ENCODE measurements at places on chromosomes 3 and 15.

DNA sequence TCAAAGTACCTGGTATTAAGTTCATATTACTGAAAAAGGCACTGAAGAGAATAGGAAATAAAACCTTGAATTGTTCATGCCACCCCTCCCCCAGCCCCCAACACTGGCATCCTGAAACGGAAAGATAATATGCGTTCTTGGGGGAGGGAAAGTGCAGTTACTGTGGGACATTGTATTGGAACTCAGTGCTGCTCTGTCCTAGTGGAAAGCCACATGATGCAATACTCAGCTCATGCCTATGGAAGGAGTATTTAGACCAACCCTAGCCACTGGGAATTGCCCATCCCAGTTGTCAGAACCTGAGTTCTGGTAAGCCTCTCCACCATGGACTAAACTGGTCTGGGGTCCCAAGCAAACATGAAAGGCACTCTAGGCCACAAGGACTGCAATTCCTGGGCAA lies 680.8 kb upstream of the BCHE start:
- no peak for DNase-seq

DNA sequence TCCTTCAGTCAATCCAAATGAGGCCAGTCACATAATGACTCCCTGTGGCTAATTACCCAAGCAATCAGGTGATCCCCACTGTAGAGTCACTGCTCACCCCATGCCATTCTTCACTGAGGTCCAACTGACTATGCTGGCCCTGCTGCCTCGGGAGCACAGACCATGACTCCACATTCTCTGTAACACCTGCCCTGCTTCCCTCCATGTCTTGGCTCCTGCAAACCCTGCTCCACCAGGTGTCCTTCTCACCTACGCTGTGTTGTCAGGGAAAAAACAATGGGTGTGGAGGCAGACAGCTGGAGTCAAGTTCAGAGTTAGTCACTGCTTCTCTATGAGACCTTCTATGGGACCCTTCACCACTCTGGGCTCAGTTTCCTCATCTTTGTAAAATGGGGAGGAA lies 6.1 kb upstream of the SFMBT1 start:
- DNase-seq = no peak

DNA sequence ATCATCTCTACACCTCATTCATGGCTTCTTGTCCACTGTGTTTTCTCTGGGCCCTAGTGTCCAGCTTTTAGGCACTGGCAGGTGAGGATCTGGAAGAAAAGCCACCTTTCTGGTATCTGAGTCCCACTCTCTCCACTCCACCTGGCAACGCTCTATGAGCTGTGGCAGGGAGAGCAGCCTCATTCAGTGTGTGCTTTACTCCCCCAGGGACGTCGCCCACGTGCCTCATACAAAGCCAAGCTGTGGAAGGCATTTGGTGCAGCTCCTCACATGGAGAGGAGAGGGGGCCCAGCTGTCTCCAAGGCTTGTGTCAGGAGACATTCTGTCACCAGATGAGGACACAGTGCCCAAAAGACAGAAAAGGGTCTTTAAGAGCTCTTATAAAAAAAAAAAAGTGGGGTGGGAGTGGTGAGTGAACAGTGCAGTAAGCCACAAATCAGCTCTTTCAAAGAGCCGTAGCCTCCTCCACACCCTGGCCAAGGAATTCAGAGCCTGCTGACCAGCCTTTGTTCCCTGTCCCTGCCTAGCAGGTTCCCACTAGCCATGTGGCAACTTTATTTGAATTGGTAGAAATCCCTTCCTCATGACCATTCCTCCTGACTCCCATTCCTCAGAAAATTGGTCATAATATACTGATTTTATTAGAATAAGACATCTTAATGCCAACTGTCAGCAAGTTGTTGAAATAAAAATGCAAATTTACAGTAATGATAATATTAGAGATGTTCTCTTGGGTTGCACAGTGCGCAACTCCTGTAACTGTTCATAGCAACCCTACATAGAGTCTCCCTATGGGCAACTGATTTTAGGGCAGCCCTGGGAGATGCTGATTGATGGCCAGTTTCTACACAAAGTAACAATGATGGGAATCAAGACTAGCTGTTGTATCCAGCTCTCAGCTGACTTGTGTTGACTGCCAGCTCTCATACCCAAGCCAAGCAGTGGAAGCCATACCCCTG lies 29.5 kb downstream of the GALNT15 start:
- no peak for DNase-seq

DNA sequence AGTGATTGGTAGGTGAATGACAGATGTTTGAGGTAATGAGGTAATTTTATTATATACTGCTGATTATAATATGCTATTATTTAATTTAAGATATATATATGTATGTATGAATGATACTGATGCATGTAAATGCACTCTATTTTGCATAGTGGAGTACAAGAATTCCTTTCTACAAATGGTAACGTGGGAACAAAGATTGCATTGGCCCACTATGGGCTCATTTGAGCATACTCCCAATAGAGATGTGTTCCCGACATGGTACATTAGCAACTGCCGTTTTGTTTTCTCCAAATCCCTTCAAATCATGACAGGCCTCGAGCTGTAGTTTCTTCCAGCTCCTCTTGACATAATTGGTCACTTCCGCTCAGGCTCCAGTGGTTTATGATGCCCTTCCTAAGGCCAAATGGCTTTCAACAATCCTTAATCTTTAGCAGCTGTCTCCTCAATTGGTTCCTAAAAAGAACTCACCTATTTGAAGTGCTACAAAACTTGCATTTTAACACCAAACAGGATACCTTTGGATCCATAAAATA lies 266.1 kb downstream of the ADAMTSL3 start:
- no peak for DNase-seq

DNA sequence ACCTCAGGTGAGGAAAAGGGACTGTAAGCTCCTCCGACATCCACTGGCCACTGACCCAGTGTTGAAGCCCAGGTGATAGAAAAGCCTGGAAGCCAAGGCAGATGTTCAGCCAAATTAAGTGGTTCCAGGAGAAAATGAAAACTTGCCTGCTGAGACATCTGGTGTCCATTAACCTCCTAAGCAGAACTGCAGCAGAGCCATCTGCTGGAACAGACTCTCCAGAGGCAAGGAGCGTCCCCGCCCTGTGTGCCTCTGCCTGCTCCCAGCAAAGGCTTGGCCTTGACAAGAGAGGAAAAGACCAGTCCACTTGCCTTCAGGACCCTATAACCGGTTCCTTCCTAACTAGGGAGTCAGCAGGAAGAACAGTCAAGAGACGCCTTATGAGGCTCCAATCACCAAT lies 48.2 kb downstream of the SRGAP3 start:
- no peak for DNase-seq

DNA sequence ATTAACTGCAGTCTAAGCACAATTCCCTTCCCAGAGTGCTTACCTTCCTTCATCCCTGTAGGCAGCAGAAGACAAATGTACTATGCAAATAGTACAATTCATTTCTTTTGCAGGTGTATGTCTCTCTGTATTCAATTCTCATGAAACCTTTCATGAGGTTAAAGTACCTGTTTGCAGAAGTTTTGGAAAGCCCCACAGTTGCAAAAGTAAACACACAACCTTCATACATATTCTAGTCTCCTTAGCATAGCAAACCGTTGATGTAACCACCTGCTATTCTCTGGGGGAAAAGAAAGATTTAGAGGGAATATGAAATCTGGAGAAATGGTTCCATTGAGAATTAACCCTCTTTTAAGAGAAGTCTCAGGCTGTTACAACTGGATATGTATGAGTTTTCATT lies 200.3 kb upstream of the SUCLG2 start:
- no peak for DNase-seq

GRCh38 chr3:79973482-79973881 lies 205.7 kb upstream of the ROBO1 start:
- no peak for DNase-seq

DNA sequence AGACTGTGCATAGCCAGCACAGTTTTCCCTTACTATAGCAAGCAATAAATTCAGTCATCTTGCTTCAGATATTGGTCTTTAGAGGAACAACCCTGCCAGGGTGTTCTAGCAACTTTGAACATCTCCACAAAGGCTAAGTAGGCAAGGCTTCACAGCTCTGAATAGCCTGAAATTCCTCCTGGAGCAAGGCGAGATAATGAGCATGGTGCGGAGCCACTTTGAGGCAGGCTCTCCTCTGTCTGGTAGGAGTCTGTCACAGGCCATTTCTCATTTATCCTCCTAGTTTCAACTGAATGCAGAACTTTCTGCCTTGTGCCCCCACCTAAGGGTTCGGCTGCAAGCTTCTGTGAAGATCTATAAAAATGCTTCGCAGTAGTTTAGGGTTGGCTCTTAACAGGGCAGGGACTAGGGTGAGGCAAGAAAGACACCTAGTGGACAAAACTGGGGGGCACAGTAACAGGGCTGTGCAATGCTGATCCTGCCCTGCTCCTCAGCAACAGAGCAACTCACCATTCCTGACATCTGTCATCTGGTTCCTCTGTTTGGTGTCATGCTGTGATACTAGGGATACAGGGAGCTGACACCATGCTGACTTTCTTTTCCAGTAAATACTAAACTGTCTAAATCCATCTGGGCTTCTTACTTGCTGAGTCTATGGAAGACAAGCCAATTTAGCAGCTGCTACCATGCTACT lies 16.6 kb upstream of the EHHADH start:
- peak; percentile 55 for DNase-seq

DNA sequence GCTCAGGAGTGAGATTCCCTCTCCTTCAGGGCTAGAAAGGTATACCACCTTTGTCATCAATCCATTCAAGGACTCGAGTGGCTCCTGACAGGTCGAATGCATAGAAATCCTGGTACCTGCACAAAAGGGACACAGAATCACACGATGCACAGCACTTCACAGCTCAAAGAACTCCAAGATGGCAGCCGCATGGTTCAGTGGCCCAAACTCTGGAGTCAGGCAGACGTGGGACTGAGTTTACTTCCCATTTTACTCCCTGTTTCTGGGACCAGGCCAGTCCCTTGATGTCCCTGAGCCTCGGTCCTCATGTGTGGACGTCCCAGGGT lies 536 bp downstream of the WDR73 start:
- DNase-seq = no peak

GRCh38 chr15:90955624-90956273 lies 1.1 kb downstream of the RCCD1 start:
- DNase-seq = peak; percentile 41

DNA sequence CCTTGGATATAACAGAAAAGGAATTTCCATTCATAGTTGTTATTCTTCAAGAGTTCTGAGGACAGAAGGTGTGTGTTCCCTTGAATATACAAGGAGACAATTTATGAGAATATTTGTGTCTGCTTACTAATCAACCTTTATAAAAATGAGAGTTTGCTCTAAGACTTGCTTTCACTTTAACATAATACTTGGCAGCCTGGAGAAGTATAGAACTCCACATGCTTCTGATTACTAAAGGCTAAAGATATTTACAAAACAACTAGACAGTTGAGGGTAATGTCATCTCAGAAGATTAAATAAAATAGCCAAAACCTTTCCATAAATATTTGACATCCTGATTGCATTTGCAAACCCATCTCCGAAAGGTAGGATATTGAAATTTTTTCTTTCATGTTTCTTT lies 727.1 kb upstream of the NAALADL2 start:
- no peak for DNase-seq

DNA sequence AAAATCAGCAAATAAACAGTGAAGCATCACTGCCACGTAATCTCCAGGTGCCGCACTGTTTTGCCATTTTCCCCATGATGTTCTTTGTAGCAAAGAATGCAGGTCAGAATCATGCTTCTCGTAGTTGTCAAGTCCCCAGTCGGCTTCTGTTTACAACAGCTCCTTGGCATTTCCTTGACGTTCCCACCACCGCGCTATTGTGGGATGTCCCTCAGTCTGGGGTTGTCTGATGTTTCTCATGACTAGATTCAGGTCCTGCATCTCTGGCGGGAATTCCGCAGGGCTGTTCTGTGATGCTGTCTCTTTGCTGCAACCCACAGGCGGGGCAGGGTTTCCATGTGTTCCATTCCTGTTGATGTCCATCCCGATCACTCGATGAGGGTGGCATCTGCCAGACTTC lies 117.9 kb upstream of the SMAD3 start:
- DNase-seq = no peak

- no peak for DNase-seq
Measured at GRCh38 chr15:58547628-58548307, 116.0 kb downstream of the LIPC start.

GRCh38 chr15:50911621-50912020 lies 3.1 kb downstream of the AP4E1 start:
- DNase-seq = no peak

- peak; percentile 45 for DNase-seq
Measured at GRCh38 chr3:126961191-126961790, 21.6 kb upstream of the PLXNA1 start.

GRCh38 chr3:10099041-10099440 lies 9.0 kb downstream of the FANCD2OS start:
- DNase-seq = no peak

- no peak for DNase-seq
Measured at GRCh38 chr15:60054472-60054871, 50.4 kb downstream of the FOXB1 start.

- no peak for DNase-seq
Measured at GRCh38 chr3:137796993-137797392, 32.9 kb downstream of the SOX14 start.

Data from K562 (cell line).